ENCODE measurements at places on chromosomes 7 and 10. TPM values are rescaled to one million over a fixed set of nuclear protein-coding genes. Genes with fewer than 3 reads are reported as not detected.
A peak's percentile ranks its signal among the peaks of the same experiment; 100 is the strongest.

GRCh38 chr7:34043461-34044305 lies 138.3 kb downstream of the BMPER start:
- DNase-seq: no peak

DNA sequence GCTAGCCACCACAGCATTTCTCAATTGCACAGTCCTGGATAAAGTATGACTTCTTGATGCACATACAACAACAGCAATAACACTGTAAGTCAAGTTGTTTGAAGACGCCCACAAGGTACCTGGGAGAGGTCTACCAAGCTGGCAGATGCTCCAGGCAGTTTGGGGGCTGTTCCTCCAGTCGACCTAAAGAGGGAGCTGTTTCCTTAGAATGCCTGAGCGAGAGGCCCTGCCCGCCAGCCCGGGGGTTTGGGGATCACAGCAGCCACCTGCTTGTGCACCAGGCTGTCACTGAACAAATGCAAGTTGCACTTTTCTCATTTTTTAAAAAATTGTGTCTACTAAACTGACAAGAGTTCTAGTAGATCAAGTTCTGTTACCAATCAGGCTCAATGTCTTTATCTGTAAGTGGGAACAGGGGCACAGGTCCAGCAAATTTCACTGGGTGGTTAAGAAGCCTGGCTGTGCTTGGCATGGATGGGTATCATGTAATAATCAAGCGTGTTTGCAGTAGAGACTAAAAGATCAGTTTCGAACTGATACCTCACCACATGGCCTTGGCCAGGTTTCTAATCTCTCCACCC lies 193.8 kb upstream of the ADO start:
- no peak for DNase-seq

- DNase-seq: no peak
Measured at GRCh38 chr10:101266381-101267289, 37.4 kb upstream of the LBX1 start.

CC2D2B gene
- polyA plus RNA-seq: 0.10 TPM

DNA sequence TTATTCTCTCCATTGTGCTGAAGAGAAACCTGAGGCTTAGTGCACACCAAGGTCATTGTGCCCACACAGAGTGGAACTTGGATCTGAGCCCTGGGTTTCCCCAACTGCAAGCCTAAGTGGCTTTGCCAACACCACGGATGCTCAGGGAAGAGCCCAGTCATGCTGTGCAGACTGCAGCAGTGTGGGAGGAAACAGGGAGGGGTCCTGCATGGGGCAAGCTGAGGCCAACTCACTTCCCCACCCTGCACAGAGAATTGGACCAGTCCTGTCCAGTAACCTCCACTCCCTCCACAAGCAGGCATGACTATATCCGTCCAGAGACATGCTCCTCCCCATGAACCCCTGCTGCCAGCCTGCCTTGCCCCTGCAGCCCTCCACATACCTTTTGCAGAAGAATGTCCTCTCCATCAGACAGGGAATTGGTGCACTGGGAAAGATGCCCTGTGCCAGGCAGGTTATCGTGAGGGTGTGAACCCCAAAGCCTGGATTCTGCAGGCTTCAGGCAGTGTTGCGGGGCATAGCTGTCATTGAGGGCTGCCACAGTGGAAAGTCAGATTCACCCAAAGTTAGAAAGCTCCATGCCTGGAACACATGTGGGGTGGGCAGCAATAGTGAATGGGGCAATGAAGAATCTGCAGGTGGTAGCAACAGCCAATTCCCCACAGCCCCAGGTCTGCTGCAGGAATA lies 44.9 kb downstream of the DRGX start:
- DNase-seq: no peak

- DNase-seq: no peak
Measured at GRCh38 chr10:108443636-108444035, 1279.1 kb upstream of the SORCS1 start.

MET gene
- 10.2 TPM for polyA plus RNA-seq

LRRD1 gene
- polyA plus RNA-seq: not detected

DNA sequence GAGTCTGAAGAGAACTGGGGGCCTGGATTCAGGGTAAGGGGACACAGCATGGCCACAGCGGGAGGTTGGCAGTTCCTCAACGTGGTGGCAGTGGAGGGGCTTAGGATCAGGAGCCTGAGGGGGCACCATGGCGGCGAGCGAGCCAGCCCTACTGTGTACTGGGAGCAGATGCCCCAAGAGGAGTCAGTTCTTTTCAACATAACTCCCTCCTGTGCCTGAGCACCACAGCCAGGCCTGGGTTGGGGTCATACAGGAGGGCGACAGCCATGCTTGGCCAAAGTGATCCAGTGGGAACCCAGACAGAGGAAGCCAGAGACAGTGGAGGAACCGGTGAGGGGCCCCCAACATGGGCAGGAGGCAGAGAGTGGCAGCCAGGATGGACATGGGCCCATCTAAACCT lies 65.8 kb downstream of the MICALL2 start:
- no peak for DNase-seq

- DNase-seq: no peak
Measured at GRCh38 chr10:126972635-126973414, 67.6 kb downstream of the DOCK1 start.

KCNMA1 gene
- polyA plus RNA-seq: 2.9 TPM

DNA sequence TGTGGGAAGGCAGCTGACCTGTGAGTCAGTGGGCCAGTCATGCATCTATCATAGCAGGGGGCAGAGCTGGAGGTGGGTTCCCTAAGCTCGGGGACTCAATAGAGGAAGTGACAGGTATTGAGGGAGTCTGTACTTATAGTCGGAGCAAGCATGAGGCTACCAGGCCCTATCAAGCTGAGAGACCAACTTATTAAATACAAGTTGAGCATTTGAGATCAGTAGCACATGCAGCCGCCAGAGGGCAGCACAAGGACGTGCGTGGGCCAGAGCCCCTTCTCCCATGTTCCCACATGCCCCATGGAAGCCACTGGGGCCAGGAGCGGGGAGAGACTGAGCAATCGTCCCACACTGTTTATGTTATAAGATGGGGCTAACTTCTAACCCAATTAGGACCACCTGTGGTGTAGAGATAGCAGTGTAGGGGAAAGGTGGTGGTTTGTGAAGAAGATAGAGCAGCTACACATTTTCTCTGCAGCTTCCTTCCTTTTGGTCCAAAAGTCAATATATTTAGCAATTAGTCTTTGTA lies 13.0 kb upstream of the STK31 start:
- peak; percentile 75 for DNase-seq

Measured in liver (tissue), 10 donors.